ENCODE measurements at places on chromosomes 3 and 15. TPM values are rescaled to one million over a fixed set of nuclear protein-coding genes. Genes with fewer than 3 reads are reported as not detected.
A peak's percentile ranks its signal among the peaks of the same experiment; 100 is the strongest.

The C3orf18 gene
- 4.2 TPM for total RNA-seq

The HESX1 gene
- total RNA-seq = not detected

The CTXN2 gene
- not detected for total RNA-seq

The HRG gene
- total RNA-seq = not detected

The UQCRC1 gene
- total RNA-seq = 698 TPM

The KNG1 gene
- not detected for total RNA-seq

The CCDC33 gene
- not detected for total RNA-seq

The COL6A5 gene
- not detected for total RNA-seq

The TRPM1 gene
- total RNA-seq = not detected

The FMN1 gene
- total RNA-seq = 66.6 TPM

The NMB gene
- total RNA-seq = 2.4 TPM

The UROC1 gene
- total RNA-seq = not detected

The RHCG gene
- total RNA-seq = not detected

The HIGD2B gene
- not detected for total RNA-seq

GRCh38 chr3:9864200-9864927 is 15.7 kb downstream of the CIDEC start:
- H3K27ac ChIP-seq = peak overlapping the region; percentile 87
- no peaks in the 10 kb centered on the region for H3K36me3 ChIP-seq

DNA sequence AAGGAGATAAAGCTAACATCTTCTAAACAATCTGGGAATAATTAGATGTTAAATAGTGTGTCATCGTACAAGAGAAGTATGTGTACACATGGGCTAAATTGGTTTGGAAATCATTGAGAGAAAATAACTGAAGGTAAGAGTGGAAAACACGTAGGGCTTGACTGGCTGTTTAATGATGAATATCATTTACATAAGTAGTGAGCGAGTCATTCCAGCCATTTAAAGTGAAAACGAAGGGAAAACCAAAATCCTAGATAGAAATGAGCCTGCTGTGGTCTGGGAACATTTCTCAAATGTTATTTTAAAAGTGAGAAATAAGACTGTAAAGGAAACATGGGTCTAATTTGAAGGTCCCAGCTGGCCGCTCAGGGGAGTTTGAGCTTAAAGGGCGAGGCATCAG is 41.9 kb upstream of the KCNMB2 start:
- no peak for DNase-seq
- H3K4me1 ChIP-seq = no peaks in the 10 kb centered on the region
- no peak overlapping the region for H3K27ac ChIP-seq
- no peak overlapping the region for H3K4me3 ChIP-seq

DNA sequence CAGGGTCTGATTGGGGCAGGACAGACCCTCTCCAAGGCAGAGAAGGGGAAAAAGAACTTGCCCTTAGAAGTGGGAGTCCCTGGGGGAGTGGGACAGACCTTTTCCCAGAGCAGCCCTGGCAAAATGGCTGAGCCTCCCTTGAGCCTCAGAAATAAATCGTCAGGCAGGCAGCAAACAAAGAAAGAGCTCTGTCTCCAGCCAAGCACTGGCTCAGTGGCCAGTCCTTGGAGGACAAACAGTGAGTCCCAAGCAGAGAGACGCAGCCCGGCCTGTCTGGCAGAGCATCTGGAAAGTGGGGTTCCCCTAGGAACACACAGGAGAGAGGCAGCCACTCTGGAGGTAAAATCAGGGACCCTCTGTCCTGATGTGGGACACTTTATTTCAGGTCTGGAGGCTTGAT is 1.8 kb downstream of the SLC6A1 start:
- H3K4me3 ChIP-seq = no peak overlapping the region
- H3K4me1 ChIP-seq = no peaks in the 10 kb centered on the region
- peaks cover 76% of the 10 kb centered on the region for H3K27me3 ChIP-seq
- no peak overlapping the region for H3K27ac ChIP-seq

- no peaks in the 10 kb centered on the region for H3K27me3 ChIP-seq
- H3K27ac ChIP-seq = no peak overlapping the region
- H3K36me3 ChIP-seq = no peaks in the 10 kb centered on the region
- no peak overlapping the region for H3K4me3 ChIP-seq
- no peaks in the 10 kb centered on the region for H3K4me1 ChIP-seq
These were observed 197.3 kb downstream of the FHIT start for GRCh38 chr3:61053781-61054496.

DNA sequence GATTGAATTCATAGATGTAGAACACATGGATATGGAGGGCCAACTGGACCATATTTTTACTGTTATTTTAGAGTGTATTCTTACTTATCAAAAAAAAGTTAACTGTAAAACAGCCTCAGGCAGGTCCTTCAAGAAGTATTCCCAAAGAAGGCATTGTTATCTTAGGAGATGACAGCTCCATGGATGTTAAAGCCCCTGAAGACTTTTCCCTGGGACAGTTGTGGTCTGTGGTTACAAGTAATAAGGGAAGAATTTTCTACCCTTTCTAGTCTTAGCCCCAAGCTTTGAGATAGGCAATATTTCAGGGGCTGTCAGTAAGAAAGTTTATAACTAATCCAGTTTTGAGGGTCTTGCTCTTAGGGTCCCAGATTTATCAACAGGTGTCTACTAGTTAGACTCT is 62.5 kb downstream of the LRRC49 start:
- H3K27me3 ChIP-seq = no peaks in the 10 kb centered on the region
- H3K27ac ChIP-seq = no peak overlapping the region
- DNase-seq = no peak
- H3K4me3 ChIP-seq = no peak overlapping the region
- no peaks in the 10 kb centered on the region for H3K36me3 ChIP-seq

GRCh38 chr3:98460220-98460619 is 2.8 kb upstream of the OR5K1 start:
- H3K27ac ChIP-seq = no peak overlapping the region
- H3K36me3 ChIP-seq = no peaks in the 10 kb centered on the region
- no peak for DNase-seq
- H3K4me3 ChIP-seq = no peak overlapping the region
- H3K4me1 ChIP-seq = no peaks in the 10 kb centered on the region
- H3K27me3 ChIP-seq = no peaks in the 10 kb centered on the region

- no peaks in the 10 kb centered on the region for H3K36me3 ChIP-seq
- H3K4me3 ChIP-seq = no peak overlapping the region
- no peaks in the 10 kb centered on the region for H3K27me3 ChIP-seq
- peaks cover 27% of the 10 kb centered on the region for H3K4me1 ChIP-seq
- H3K27ac ChIP-seq = no peak overlapping the region
- DNase-seq = no peak
These were observed 48.8 kb upstream of the PIK3R4 start for GRCh38 chr3:130795396-130795795.

DNA sequence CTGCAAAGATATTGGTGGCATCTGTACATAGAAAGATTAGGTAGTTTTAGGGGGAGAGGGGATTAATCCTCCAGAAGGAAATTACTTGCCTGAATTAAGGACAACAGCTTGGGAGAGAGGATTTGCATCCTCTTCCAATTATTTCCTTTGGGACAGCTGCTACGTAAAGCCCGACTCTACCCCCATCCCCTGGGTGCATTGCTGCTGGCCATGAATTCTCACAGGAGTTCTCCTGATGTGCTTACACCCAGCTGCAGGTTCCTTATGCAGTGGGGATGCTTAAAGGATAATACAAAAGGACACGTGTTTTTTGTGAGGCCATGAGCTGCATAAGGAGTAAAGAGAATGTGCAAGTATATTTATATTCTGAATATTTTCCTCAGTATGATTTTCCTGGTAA is 132.3 kb downstream of the VPS8 start:
- no peak for DNase-seq
- no peak overlapping the region for H3K4me3 ChIP-seq
- H3K4me1 ChIP-seq = no peaks in the 10 kb centered on the region
- no peak overlapping the region for H3K27ac ChIP-seq

DNA sequence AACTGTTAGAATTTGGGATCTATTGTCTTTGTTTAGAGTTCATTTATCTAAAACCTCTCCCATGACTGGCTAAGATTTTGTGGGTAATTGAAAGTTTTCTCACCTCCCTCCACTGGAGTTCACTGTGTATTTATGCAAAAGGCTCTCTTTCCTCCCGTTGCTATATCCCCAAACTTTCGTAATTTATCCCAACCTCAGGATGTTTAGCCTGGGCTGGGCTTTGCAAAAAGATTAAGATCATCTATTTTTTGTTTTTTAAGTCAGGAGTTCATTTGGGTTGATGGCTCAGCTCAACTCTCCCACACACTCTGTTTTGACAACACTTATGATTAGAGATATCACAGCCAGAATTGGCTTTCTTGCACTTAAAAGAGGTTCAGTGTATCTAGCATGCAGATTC is 27.0 kb downstream of the SUCNR1 start:
- H3K4me1 ChIP-seq = peaks cover 7% of the 10 kb centered on the region
- no peaks in the 10 kb centered on the region for H3K36me3 ChIP-seq
- H3K27ac ChIP-seq = peak overlapping the region; percentile 59
- no peaks in the 10 kb centered on the region for H3K27me3 ChIP-seq

GRCh38 chr3:172388412-172389078 is 59.7 kb downstream of the GHSR start:
- no peaks in the 10 kb centered on the region for H3K4me1 ChIP-seq
- no peak overlapping the region for H3K4me3 ChIP-seq
- H3K36me3 ChIP-seq = no peaks in the 10 kb centered on the region
- no peak for DNase-seq
- H3K27ac ChIP-seq = no peak overlapping the region

GRCh38 chr3:100020876-100021644 is 93.2 kb downstream of the FILIP1L start:
- H3K27ac ChIP-seq = peak overlapping the region; percentile 45
- DNase-seq = no peak
- H3K36me3 ChIP-seq = no peaks in the 10 kb centered on the region
- no peak overlapping the region for H3K4me3 ChIP-seq

GRCh38 chr3:194982472-194982871 is 288.5 kb downstream of the XXYLT1 start:
- H3K4me3 ChIP-seq = no peak overlapping the region
- H3K27me3 ChIP-seq = no peaks in the 10 kb centered on the region
- no peak for DNase-seq
- no peaks in the 10 kb centered on the region for H3K36me3 ChIP-seq
- H3K27ac ChIP-seq = no peak overlapping the region

DNA sequence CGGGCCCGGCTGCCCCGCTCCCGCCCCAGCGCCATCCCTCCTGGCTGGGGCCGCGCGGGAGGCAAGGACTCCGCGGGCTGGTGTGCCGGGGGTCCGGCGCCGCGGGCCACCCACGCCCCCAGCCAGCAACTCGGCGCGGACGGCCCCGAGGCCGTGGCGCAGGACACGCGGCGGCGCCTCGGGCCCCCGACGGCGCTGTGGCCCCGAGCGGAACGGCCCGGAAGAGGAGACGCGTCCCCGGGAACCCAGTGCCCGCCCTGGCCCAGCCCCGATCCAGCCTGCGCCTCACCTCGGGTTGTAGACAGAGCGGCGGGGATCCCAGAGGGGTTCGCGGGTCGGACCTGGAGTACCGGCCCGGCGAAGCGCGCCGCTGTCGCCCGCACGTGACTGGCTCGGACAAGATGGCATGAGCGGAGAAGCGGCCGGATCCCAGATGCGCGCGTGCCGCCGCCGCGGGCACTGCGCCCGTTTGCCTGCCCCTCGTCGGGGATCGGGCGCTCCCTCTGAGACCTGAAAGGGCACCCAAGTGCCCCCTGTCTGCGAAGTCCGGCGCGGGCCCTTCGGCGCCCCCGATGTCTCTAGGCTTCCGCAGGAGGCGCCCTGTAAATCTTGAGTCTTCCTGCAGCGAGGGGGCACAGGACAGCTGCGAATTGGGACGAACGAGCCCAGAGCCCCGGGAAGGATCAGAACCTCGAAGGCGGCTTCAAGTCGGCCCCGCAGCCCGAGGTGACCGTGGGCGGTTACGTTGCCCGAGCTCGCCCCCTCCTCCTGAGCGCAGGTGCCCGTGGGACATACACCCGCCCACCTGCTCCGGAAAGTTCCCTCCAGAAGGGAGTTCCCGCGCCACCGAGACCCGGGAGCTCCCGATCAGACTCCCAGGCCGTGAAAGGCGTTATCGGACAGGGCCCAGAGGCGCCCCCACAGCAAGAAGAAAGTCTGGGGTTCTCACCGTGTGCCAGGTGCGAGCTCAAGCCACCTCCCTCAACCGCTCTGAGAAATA is 598 bp upstream of the SFMBT1 start:
- H3K36me3 ChIP-seq = no peaks in the 10 kb centered on the region
- H3K4me3 ChIP-seq = peak overlapping the region; percentile 99
- no peaks in the 10 kb centered on the region for H3K27me3 ChIP-seq
- peaks cover 22% of the 10 kb centered on the region for H3K4me1 ChIP-seq

GRCh38 chr3:174408310-174408709 is 450.8 kb upstream of the NAALADL2 start:
- H3K36me3 ChIP-seq = no peaks in the 10 kb centered on the region
- no peak overlapping the region for H3K27ac ChIP-seq
- no peak overlapping the region for H3K4me3 ChIP-seq
- H3K4me1 ChIP-seq = no peaks in the 10 kb centered on the region

- no peak for DNase-seq
- no peaks in the 10 kb centered on the region for H3K36me3 ChIP-seq
- H3K27ac ChIP-seq = no peak overlapping the region
These were observed 266.4 kb downstream of the GABRG3 start for GRCh38 chr15:27237319-27237939.

DNA sequence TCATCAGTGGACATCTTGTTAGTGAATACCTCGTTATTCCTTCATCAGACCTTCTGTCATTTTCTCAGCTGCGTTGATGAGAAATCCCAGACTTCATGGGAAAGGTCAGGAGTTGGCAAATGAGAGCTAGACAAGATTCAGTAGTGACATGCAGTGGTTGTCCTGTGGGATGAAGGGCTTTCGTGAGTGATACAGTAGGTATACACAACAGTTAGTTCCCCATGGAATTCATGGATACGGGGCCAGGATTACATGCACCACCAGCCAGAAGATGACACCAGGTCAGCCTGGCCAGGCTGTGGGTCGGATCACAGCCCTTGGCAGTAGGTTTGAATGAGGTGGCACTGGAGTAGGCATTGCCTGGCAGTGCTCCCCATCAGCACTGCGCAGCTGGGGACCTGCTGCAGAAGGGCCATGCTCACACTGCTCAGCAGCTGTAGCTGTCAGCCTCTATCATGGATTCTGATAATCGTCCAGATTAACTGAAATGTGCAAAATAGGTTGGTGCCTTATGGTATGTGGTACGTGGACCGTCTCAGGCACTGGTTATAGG is 150.1 kb downstream of the SLCO3A1 start:
- H3K27ac ChIP-seq = no peak overlapping the region
- no peaks in the 10 kb centered on the region for H3K36me3 ChIP-seq
- DNase-seq = no peak
- no peaks in the 10 kb centered on the region for H3K27me3 ChIP-seq
- no peak overlapping the region for H3K4me3 ChIP-seq

DNA sequence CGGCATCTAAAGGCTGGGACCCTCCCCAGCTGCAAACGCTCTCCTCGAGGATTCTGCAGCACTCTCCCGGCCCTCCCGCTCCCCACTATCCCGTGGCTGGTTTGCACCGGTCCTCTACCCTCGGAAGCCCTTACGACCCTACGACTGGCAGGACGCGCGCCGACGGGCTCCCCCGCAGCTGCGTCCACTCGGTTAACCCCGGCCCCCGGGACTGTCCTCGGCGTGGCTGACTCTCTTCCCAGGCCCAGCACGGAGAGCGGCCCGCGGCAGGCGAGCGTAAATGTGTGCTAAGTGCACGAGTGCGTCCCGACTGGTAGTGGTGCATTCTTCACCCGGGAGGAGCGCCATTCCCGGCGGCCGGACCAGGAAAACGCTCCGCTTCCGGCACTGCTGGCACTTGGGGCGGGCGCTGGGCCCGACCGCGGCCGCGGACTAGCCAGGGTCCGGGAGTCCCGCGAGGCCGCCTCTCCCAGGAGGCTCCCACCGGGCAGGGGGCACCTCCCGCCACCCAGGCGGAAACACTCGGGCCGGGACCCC is 508 bp downstream of the GORASP1 start:
- peaks cover 25% of the 10 kb centered on the region for H3K4me1 ChIP-seq
- H3K36me3 ChIP-seq = no peaks in the 10 kb centered on the region
- H3K4me3 ChIP-seq = peak overlapping the region; percentile 95
- peak overlapping the region; percentile 97 for H3K27ac ChIP-seq
- H3K27me3 ChIP-seq = no peaks in the 10 kb centered on the region

Measured in transverse colon (tissue), 4 donors.